ENCODE measurements at places on chromosomes 3 and 15. TPM values are rescaled to one million over a fixed set of nuclear protein-coding genes. Genes with fewer than 3 reads are reported as not detected.

The KIF7 gene
- 10.0 TPM for total RNA-seq

The FAM107A gene
- total RNA-seq = 0.13 TPM

The ZNF860 gene
- 1.9 TPM for total RNA-seq

The SPTBN5 gene
- under 0.01 TPM for total RNA-seq

The PAK6 gene
- total RNA-seq = 9.0 TPM

The SMCO1 gene
- not detected for total RNA-seq

The RFTN1 gene
- 96.8 TPM for total RNA-seq

The PIF1 gene
- 36.7 TPM for total RNA-seq

The SMAD3 gene
- 36.5 TPM for total RNA-seq

The APOD gene
- not detected for total RNA-seq

The LYZL4 gene
- not detected for total RNA-seq

The METTL6 gene
- 13.0 TPM for total RNA-seq

The ACSBG1 gene
- 0.16 TPM for total RNA-seq

The P2RY1 gene
- under 0.01 TPM for total RNA-seq

The CSPG4 gene
- total RNA-seq = 22.8 TPM

The LRTM1 gene
- not detected for total RNA-seq

The LDHAL6B gene
- total RNA-seq = not detected

The CCR8 gene
- total RNA-seq = not detected

The ZNF620 gene
- total RNA-seq = 1.8 TPM

The DZIP1L gene
- 16.9 TPM for total RNA-seq

The CLDN18 gene
- total RNA-seq = not detected

All from mesangial cell (primary cell).